ENCODE measurements at places on chromosomes 1 and 21. TPM values are rescaled to one million over a fixed set of nuclear protein-coding genes. Genes with fewer than 3 reads are reported as not detected.
A peak's percentile ranks its signal among the peaks of the same experiment; 100 is the strongest.

GRCh38 chr1:242641461-242641860 lies 117.0 kb upstream of the PLD5 start:
- H3K36me3 ChIP-seq = no peaks in the 10 kb centered on the region
- H3K4me3 ChIP-seq = no peak overlapping the region
- no peak for DNase-seq
- no peaks in the 10 kb centered on the region for H3K27me3 ChIP-seq
- no peak overlapping the region for H3K27ac ChIP-seq

DNA sequence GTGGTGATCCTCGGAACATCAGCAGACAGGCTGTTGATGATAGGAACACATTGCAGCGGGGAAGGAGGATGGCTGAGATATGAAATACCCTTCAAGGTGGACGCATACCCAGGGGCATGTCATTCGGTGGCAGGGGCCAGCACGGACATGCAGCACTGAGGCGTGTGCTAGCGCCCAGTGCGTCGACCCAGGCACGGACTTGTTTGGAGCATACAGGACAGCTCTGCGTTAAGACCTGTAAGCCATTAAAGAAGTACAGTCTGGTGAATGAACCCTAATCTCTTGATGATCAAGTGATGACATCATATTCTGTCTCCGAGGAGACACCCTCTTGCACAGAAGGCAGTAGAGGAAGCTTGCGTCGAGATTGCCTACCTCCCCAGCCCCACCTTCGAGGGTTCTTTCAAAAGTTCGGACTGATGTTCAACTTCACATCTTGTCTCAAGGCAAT lies 63.6 kb upstream of the KIF26B start:
- peak; percentile 22 for DNase-seq
- H3K27me3 ChIP-seq = no peaks in the 10 kb centered on the region
- peak overlapping the region; percentile 17 for H3K4me3 ChIP-seq
- peak overlapping the region; percentile 84 for H3K27ac ChIP-seq

MSH4 gene
- not detected for polyA plus RNA-seq

GRCh38 chr1:205849619-205850355 lies at the start of gene PM20D1:
PM20D1 (minus strand) TSS chr1:205850132; CDS start chr1:205850072, 60 bp downstream.
- H3K36me3 ChIP-seq = no peaks in the 10 kb centered on the region
- no peaks in the 10 kb centered on the region for H3K27me3 ChIP-seq
- no peak within 1 kb of the TSS for H3K27ac ChIP-seq
- peak; percentile 89 for DNase-seq
- H3K4me3 ChIP-seq = peak within 1 kb of the TSS; percentile 68

DNA sequence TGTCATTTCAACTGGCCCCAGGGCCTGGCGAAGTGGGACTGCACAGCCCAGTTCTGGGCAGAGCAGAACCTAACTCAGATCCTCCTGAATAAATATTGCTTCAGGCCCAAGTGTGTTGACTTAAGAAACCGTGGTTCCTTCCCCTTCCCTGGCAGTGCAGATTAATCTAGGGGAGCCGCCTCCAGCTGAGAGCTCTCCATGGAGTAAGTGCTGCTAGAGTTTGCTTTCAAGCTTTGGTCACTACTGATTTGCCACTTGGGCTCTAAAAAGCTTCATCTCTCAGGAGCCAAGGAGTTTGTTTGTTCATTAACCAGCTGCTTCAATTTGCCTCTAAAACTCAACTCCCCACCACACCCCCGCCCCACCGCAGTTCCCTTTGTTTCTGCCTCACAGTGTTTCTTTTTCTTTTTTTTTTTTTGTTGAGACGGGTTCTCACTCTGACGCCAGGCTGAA lies 112.1 kb downstream of the DTL start:
- DNase-seq = no peak
- no peak overlapping the region for H3K27ac ChIP-seq
- H3K36me3 ChIP-seq = no peaks in the 10 kb centered on the region
- no peaks in the 10 kb centered on the region for H3K27me3 ChIP-seq

- peak; percentile 68 for DNase-seq
- no peaks in the 10 kb centered on the region for H3K27me3 ChIP-seq
- H3K4me1 ChIP-seq = 0 out of 2 replicates have a peak, but pooled peaks cover 7% of the 10 kb centered on the region
- no peaks in the 10 kb centered on the region for H3K36me3 ChIP-seq
Measured at GRCh38 chr1:236103646-236104218, 38.6 kb upstream of the GPR137B start.

LMX1A gene
- polyA plus RNA-seq = not detected

GRCh38 chr1:41894101-41894807 lies 24.5 kb downstream of the HIVEP3 start:
- no peak overlapping the region for H3K4me3 ChIP-seq
- no peak overlapping the region for H3K27ac ChIP-seq
- peaks cover 22% of the 10 kb centered on the region for H3K4me1 ChIP-seq
- H3K36me3 ChIP-seq = no peaks in the 10 kb centered on the region

DNA sequence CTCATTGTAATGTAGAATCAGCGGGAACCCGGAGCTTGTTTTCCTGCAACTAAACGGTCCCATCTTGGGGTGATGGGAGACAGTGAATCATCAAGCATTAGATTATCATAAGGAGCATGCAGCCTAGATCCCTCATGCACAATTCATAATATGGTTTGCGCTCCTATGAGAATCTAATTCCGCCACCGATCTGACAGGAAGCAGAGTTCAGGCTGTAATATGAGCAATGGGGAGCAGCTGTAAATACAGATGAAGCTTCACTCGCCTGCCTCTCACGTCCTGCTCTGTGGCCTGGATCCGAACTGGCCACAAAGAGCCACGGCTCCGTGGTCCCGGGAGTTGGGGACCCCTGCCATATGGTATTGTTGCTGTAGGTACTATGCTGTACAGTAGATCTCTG lies 1.6 kb downstream of the IFI44 start:
- H3K36me3 ChIP-seq = no peaks in the 10 kb centered on the region
- no peaks in the 10 kb centered on the region for H3K27me3 ChIP-seq
- no peak overlapping the region for H3K4me3 ChIP-seq
- no peaks in the 10 kb centered on the region for H3K4me1 ChIP-seq
- DNase-seq = no peak

- H3K36me3 ChIP-seq = no peaks in the 10 kb centered on the region
- no peak overlapping the region for H3K27ac ChIP-seq
- no peaks in the 10 kb centered on the region for H3K27me3 ChIP-seq
- H3K4me1 ChIP-seq = no peaks in the 10 kb centered on the region
Measured at GRCh38 chr1:39522661-39523567, 31.5 kb downstream of the BMP8A start.

DNA sequence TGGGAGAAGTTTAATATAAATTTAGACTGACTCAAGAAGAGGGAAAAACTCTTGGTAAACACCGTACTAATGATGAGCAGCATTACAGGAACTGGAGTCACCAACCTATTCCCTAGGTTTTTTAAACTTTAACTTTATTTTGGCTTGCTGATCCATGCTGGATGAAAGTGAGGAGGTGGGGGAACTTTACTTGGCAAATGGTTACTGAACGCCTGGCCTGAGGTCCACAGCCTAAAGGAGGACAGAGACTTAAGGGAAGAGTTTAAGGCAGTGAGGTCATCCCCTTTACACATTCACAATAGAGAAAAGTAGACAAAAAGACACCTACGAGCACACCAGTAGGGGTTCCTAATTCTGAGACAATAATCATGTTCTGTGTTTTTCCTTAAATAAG lies 25.6 kb upstream of the A3GALT2 start:
- H3K27me3 ChIP-seq = no peaks in the 10 kb centered on the region
- no peak for DNase-seq
- peak overlapping the region; percentile 94 for H3K4me3 ChIP-seq
- peaks cover 18% of the 10 kb centered on the region for H3K36me3 ChIP-seq

- H3K27ac ChIP-seq = no peak overlapping the region
- no peak overlapping the region for H3K4me3 ChIP-seq
- H3K27me3 ChIP-seq = no peaks in the 10 kb centered on the region
- DNase-seq = no peak
Measured at GRCh38 chr1:201632364-201632952, 93.5 kb downstream of the NAV1 start.

DNA sequence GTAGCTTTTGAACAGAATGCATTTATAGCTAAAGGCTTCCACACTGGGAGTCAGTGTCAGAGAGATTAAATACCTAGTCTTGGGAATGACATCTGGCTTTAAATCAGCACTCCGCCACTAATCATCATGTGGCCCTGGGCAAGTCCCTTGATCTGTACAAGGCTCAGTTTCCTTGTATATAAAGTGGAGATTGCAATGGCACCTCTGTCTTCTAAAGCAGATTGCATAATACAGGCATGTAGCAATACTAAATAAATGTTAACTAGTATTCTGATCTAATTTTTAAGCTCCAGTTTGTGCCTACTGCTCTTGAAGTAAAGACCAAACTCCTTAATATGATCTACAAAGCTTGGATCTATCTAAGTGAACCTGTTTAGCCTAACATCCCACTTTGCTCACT lies 249.4 kb downstream of the PLPP3 start:
- H3K27ac ChIP-seq = no peak overlapping the region
- H3K27me3 ChIP-seq = no peaks in the 10 kb centered on the region
- peak; percentile 33 for DNase-seq
- H3K36me3 ChIP-seq = no peaks in the 10 kb centered on the region
- H3K4me1 ChIP-seq = peaks cover 26% of the 10 kb centered on the region

DNA sequence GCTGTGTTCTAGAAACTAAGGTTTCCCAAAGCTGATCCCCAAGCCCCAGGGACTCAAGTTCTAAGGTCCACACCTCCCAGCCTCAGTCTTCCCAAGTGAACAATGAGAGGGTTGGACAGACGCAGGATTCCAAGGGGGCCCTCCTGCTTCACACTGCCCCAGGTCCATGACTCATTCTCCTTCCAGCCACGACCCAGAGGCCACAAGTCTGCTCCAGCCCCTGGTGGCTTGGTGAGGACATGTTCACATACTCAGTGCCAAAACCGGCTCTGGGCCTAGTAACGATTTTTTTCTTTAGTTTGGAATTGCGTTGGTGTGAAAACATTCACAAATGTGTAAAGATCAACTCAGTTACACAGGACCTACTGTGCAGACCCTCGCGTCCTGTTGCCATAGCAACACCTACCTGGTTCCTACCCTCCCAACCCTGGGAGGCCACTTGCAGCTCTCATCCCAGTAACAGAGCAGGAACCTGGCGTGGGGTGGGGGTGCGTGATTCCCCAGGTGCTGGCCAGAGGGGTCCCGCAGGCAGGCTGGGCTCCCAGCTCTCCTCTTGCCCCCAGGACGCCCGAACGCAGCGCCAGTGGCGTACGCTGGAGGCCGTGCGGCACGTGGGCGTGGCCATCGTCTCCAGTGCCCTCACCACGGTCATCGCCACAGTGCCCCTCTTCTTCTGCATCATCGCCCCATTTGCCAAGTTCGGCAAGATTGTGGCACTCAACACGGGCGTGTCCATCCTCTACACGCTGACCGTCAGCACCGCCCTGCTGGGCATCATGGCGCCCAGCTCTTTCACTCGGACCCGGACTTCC lies 57.0 kb downstream of the DISP3 start:
- H3K4me1 ChIP-seq = no peaks in the 10 kb centered on the region
- peak; percentile 30 for DNase-seq
- H3K4me3 ChIP-seq = no peak overlapping the region
- no peaks in the 10 kb centered on the region for H3K27me3 ChIP-seq

CYP4A11 gene
- polyA plus RNA-seq = not detected

GIPC2 gene
- 0.68 TPM for polyA plus RNA-seq

DNA sequence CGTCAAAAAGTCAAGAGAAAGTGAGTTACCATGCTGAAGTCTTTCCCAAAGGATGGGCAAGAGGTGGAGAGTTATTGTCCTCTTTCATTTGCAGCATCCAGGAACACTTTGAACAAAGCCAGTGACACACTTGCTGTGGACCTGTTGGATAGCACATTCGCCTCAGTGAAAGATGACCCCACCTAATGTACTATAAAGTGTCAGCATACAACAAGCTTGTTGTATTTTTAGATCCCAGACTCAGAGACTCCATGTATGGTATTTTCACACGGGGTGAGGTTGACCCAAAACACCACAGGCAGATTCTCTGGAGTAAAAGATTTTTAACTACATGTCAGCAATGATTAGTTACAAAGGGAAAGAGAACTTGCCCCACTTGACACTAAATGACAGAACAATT lies 273.8 kb downstream of the PTBP2 start:
- H3K36me3 ChIP-seq = no peaks in the 10 kb centered on the region
- DNase-seq = no peak
- H3K27me3 ChIP-seq = no peaks in the 10 kb centered on the region
- no peak overlapping the region for H3K27ac ChIP-seq
- peaks cover 9% of the 10 kb centered on the region for H3K4me1 ChIP-seq
- no peak overlapping the region for H3K4me3 ChIP-seq

DLGAP3 gene
- polyA plus RNA-seq = not detected

NAV1 gene
- 74.7 TPM for polyA plus RNA-seq

NUAK2 gene
- polyA plus RNA-seq = 3.8 TPM

GRCh38 chr1:198165927-198166647 lies 9.3 kb downstream of the NEK7 start:
- peak overlapping the region; percentile 51 for H3K27ac ChIP-seq
- DNase-seq = no peak
- H3K36me3 ChIP-seq = peaks cover 3% of the 10 kb centered on the region
- H3K4me3 ChIP-seq = no peak overlapping the region
- no peaks in the 10 kb centered on the region for H3K27me3 ChIP-seq

DNA sequence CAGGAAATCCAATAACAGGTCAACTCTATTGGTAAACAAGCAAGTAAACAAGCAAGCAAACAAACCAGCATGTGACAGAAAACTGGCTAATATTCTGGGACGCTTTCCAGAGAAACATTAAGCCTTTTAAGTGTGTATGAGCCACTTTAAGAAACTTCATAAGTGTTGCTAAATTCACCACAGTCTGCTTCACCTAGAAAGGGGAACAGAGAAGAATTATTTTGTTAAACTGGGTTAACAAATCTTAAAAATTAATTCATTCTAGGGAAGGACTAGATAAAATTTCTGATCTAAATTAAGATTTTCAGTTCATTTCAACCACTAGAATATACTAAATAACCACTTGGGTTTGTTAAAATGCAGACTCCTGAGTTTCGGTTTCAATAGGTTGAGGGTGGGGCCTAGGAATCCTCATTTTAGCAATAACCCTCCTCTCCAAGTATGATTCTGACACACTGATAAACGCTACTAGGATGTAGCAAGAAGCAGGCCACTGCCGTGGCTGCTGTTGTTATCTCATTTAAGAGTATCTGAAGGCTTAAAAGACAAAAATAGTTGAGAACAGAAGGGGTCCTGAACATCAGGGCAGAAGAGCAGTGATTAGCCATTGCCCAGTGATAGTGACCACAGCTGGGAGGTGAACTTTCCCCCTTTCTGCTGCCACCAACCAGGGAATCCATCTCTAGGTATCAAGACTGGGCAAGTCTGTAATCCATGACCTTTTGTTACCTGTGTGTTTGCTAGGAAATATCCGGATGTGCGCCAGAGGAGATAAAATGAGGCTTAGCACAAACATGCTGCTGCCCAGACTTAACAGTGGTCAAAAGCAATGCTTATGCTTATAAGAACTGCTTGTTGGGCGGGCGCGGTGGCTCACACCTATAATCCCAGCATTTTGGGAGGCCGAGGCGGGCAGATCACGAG lies 11.2 kb downstream of the CREG1 start:
- H3K27ac ChIP-seq = no peak overlapping the region
- DNase-seq = no peak
- H3K4me3 ChIP-seq = no peak overlapping the region
- no peaks in the 10 kb centered on the region for H3K36me3 ChIP-seq
- H3K27me3 ChIP-seq = no peaks in the 10 kb centered on the region

FASLG gene
- not detected for polyA plus RNA-seq
